ENCODE measurements at places on chromosomes 1 and 21.

GRCh38 chr1:58220836-58221472 lies 325.6 kb downstream of the OMA1 start:
- H3K36me3 ChIP-seq = no peaks in the 10 kb centered on the region
- H3K4me3 ChIP-seq = no peak overlapping the region
- DNase-seq = no peak
- peaks cover 48% of the 10 kb centered on the region for H3K27me3 ChIP-seq
- H3K4me1 ChIP-seq = no peaks in the 10 kb centered on the region
- H3K27ac ChIP-seq = no peak overlapping the region

- no peak overlapping the region for H3K4me3 ChIP-seq
- H3K27ac ChIP-seq = no peak overlapping the region
- no peaks in the 10 kb centered on the region for H3K27me3 ChIP-seq
- peaks cover 41% of the 10 kb centered on the region for H3K4me1 ChIP-seq
- peaks cover 4% of the 10 kb centered on the region for H3K36me3 ChIP-seq
Observed at GRCh38 chr1:94063379-94063778, 57.6 kb downstream of the ABCA4 start.

- H3K27me3 ChIP-seq = no peaks in the 10 kb centered on the region
- H3K4me3 ChIP-seq = no peak overlapping the region
- H3K4me1 ChIP-seq = peaks cover 36% of the 10 kb centered on the region
Observed at GRCh38 chr1:197285526-197286205, 17.6 kb downstream of the CRB1 start.

- no peaks in the 10 kb centered on the region for H3K36me3 ChIP-seq
- H3K27me3 ChIP-seq = peaks cover 90% of the 10 kb centered on the region
- H3K27ac ChIP-seq = no peak overlapping the region
Observed at GRCh38 chr1:210800756-210801155, 333.2 kb downstream of the KCNH1 start.

DNA sequence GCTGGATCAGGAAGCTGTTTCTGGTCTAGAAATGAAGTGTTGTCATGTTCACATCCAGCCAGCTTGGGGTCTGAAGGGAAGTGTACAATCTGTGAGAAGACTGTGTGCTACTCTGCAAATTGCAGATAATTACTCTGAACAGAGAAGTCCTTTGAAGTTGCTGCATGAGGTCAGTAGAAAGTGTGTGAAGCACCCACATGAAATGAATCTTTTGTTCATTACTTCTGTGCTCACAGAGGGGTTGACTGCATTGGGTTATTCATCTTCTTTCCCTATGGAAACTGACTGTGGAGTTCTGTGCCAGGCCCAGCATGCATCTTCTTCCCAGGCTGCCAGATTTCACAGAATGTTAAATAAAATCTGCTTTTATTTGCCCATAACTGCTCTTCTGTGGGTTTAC lies 47.1 kb downstream of the CTH start:
- H3K4me1 ChIP-seq = no peaks in the 10 kb centered on the region
- no peak overlapping the region for H3K27ac ChIP-seq
- H3K36me3 ChIP-seq = no peaks in the 10 kb centered on the region
- no peak for DNase-seq

GRCh38 chr1:210250665-210250997 lies 18.0 kb downstream of the SERTAD4 start:
- H3K4me3 ChIP-seq = peak overlapping the region; percentile 74
- peak; percentile 39 for DNase-seq
- no peak overlapping the region for H3K27ac ChIP-seq
- peaks cover 14% of the 10 kb centered on the region for H3K4me1 ChIP-seq
- H3K36me3 ChIP-seq = peaks cover 15% of the 10 kb centered on the region
- peaks cover 35% of the 10 kb centered on the region for H3K27me3 ChIP-seq

GRCh38 chr1:23638188-23638619 lies 53.4 kb upstream of the RPL11 start:
- peaks cover 23% of the 10 kb centered on the region for H3K4me1 ChIP-seq
- DNase-seq = no peak

DNA sequence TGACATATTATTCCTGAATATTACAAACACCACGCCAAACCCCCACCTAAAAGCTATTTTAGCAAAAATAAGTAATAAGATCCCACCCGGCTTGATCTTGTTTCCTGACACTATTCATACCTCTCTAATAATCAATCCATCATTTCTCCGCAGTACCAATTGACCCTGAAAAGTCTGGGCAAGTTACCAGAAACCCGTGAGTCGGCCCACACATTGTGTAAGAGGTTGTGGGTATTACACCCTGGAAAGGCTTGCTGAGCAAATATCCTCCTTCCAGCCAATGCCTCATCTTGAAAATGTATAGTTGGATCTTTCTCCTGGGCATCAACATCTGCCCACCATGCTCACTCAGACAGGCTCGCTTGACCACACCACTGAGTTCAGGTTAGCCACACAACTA lies 451.0 kb downstream of the TTLL7 start:
- no peak overlapping the region for H3K4me3 ChIP-seq
- H3K27ac ChIP-seq = no peak overlapping the region
- H3K27me3 ChIP-seq = no peaks in the 10 kb centered on the region

DNA sequence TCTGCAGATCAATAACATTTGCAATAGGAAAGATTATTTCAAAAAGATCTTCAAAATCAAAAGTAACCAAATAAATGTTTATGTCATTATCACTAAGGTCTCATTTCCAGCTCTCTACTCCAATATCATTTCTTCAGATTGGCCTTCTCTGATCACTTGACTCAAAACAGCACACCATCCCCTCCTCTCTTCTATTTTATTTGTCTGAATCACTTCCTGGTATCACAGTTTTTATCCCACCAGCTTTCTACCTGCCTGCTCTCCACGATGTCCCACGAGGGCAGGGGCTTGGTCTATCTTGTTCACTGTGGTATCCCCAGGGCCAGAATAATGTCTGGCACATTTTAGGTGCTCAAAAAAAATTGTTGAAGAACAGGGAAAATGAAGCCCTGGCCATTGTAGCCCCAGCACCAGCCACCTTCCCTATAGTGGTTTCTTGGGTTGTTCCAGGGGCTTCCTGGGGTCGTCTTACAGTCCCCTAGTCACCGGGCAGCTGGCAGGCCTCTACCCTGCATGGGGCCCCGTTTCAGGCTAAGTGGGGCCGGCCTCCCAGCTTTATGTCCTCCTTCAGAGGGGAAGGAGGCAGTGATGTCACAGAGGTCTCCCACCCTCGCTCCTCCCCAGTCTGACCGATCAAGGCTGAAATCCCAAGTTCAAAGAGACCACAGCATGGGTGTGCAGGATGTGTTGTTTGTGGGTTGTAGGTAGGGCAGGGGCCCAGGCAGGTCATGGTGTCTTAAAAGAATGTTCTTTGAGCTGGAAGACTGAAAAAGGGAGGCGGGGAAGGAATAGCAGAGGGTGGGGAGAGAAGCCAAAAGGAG lies 3.5 kb upstream of the PADI1 start:
- H3K4me3 ChIP-seq = peak overlapping the region; percentile 36
- H3K36me3 ChIP-seq = peaks cover 19% of the 10 kb centered on the region
- peaks cover 69% of the 10 kb centered on the region for H3K4me1 ChIP-seq
- peak; percentile 52 for DNase-seq

Data from Calu3 (cell line).